ENCODE measurements at places on chromosomes 3 and 15.

- DNase-seq, result no peak
Observed at GRCh38 chr15:25882466-25882865, 19.3 kb upstream of the ATP10A start.

DNA sequence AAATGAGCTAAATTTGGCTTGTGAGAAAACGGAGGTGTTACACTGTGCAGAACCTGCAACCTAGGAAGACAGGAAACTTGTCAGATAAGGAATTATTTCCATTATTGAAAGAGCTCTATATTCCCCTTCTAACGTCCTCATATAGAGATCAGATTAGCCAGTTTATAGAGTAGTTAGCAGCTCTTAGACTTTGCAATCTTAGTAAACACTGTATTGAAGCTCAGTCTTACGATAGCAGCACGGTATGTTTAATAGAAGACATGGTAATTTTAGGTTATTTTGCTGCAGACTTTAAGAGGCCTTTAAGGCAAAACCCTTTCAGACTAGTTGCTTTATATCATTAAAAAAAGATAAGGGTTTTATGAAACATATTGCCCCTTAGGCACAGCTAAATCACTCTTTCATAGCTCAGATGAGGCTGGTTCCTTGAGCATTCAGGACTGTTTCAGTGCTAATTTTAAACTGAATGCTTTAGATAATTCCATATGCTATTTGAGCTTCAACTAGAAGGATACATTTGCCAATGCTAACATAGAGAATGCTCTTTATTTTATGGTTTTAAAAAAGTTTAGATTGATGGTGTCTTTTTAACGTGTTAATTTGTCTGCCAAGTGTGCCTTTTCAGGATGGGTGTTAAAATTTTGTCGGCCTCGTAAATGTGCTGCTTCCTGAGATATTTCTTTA, 234.3 kb downstream of the PYDC2 start:
- DNase-seq, result no peak

DNA sequence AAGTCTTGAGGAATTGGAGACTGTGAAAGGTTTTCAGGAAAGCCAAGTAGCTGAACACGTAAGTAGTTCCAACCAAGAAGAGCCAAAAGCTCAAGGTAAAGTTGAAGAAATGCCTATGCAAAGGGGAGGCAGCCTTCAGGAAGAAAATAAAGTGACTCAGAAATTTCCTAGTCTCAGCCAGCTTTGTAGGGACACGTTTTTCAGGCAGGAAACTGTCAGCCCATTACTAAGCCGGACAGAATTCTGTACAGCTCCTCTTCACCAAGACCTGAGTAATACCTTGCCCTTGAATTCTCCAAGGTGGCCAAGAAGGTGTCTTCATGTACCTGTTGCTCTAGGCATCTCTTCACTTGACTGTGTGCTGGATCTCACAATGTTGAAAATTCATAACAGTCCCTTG, 48.6 kb downstream of the CDAN1 start:
- no peak for DNase-seq

- DNase-seq, result no peak
Observed at GRCh38 chr15:101541501-101542292, 52.2 kb upstream of the PCSK6 start.

DNA sequence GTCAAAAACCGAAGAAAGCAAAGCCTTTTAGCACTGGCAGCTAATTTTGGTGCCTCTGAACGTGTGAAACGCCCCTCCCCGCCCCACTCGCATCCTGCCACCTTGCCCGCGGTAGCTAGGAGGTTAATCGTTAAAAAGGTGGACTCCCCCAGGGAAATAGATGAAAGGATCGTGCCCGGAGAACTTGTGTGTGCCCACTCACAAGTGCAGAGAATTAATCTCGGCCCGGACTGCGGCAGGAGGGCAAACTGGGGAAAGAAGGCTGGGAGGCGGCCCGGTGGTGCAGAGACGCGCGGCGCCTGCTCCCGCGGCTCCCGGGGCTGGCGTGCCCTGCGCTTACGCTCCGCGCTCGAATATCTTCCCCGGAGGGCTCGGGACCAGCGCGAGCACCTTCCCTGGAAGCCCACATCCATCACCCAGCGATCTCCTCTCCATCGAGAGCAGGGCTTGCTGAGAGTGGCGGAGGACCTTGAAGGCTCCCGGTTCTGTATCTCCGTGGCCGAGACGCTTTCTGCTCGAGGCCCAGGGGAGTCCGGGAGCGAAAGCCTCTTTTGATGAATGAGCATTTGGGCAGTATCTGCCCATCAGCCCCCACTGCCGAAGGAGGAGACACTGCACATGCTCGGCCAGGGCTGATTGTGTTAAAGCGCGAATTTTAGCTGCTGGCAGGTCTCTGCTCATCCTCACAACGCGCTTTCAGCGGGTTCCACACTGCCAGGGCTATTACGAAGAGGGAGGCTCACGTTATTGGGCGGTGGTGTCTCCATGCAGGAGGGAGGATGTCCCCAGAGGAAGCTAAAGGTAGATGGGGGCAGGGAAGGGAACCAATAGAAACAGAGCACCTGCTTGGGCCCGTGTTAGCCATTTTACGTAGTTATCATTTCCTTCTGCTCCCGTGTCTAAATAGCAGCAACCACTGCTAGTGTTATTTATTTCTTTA, 1.3 kb upstream of the SPTSSB start:
- peak; percentile 65 for DNase-seq

GRCh38 chr3:39433642-39434041, 27.1 kb downstream of the RPSA start:
- peak; percentile 54 for DNase-seq

GRCh38 chr3:102226463-102226862, 208.4 kb upstream of the ZPLD1 start:
- no peak for DNase-seq

DNA sequence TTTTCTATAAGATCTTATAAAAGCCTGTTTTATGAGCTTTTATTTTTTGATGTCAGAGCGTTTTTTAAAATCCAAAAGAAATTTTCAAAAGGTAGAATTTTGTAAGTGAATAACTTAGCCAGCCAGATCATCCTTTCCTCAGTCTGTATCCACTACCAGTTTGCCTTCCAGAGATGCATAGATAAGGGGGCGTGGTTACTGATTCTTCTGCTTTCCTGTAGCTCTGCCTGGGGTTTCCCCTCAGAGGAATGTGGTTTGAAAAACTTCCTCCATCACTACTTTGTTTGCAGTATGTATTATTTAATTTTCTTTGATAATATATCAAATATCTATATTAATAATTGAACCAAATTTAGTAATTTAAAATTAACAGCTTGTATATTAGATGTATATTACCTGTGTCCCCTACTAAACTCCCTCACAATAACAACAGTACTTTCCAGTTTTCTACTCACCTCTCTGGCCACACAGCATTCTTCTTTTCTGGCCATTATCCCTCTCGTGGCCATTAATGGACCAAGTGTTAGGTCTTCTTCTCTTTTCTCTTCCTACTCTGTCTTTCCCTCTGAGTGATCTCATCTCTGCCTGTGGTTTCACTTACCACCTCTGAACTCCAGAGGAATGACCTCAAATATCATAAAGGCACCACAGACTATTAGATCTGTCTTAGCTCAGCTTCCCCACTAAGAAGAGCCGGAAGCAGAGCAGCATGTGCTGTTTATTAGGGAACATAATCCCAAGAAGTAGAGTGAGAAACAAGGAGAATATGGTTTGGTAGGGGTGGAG, 239.7 kb downstream of the UBE2E2 start:
- no peak for DNase-seq

- DNase-seq, result no peak
Observed at GRCh38 chr3:39892068-39892467, 82.7 kb downstream of the MYRIP start.

- DNase-seq, result no peak
Observed at GRCh38 chr15:86327230-86327865, 247.7 kb downstream of the AGBL1 start.

- no peak for DNase-seq
Observed at GRCh38 chr15:100728371-100729201, 126.2 kb downstream of the ASB7 start.

DNA sequence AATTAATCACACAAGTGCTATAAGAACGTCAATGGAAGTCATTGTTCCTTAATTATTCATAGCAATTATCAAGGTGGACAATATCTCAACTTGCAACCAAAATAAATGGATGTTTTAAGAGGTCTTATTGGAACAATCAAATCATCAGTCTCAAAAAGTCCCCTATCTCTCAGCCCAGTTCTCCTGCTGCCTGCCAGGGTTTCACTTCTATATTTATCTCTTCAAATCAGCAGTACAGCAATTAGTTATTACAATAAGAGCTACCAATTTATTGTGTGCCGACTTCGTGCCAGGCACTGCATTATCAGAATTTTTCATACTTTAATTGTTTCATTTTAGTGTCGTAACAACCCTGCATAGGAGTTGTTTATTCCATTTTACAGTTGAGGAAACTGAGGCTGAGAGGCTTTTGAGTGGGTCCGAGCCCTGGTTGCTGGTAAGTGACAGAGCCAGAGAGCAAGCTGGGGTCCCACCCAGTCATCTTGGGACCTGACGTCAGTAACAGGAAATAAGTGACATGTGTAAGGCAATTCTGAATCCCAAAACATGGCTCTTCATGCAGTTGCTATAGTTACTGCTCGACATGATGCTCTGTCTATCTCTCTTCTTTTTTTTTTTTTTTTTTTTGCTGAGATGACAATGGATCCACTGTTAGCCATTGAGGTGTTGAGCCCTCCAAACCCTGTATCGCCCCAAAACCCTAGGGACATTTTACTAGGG, 8.8 kb upstream of the KCTD6 start:
- no peak for DNase-seq

DNA sequence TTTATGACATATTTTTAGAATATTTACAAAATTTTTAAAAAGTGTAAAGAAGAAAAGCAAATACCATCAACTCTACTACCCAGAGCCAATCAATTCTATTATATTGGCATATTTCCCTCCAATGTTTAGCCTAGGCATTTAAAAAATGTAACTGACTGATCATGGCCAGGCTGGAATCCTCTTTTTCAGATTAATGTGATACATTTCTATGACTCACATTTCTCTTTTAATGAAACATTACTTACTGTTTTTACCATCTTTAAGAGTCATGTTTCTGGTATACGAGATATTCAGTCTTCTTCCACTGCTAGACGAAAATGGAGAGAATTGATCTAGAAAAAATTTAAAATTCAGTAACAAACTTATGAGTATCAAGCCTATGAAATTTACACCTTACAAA, 53.4 kb upstream of the DCUN1D1 start:
- no peak for DNase-seq

- peak; percentile 18 for DNase-seq
Observed at GRCh38 chr3:132311841-132312240, 5.4 kb upstream of the ACP3 start.

DNA sequence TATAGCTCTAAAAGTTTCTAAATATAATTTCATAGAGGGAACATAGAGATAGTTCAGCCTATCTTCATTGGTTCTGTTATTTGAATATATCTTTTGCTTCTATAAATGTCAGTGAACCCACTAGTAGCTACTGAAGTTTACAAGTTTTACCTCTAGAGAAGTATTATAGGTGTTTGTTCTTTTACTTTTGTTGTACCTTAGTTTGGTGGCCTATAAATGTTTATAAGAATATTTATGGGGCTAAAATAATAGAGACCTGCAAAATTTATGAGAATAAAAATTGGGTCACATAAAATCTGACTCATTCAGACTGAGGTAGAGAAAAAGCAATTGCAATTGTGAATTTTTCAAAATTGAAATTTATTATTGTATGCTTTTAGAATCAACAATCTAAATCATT, 162.6 kb downstream of the SERPINI1 start:
- DNase-seq, result no peak

GRCh38 chr3:105865016-105865623, 3.7 kb downstream of the CBLB start:
- no peak for DNase-seq

DNA sequence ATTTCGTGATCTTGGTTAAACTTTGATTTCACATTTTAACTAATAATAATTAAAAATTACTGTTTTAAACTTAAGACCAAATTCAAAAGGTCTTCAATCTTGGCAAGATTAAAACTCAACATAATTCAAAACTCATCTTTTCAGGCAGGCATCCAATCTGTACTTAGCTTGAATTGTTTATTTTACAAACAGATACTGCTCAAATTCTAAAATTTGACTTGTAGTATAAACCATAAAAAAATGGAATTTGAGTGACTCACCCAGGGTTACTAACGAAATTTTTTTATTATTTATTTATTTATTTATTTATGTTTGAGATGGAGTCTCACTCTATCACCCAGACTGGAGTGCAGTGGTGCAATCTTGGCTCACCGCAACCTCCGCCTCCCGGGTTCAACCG, 64.4 kb downstream of the GAP43 start:
- no peak for DNase-seq

DNA sequence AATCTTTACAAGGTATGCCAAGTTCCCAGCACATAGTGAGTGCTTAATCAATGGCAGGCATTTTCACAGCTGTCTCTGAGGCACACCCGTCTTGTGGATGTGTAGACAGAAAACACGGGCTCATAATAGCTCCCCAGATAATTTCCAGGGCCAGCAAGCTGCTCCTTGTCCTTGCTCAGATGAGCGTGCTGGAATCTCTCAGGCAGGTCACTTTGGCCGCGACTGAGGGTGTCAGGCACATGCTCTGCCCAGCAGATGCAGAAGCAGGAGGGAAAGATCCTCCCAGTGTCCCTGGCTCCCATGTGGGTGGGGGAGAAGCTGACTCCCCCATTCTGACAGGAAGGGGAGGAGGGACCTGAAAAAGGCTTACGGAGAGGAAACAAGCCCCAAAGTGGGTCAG, 35.6 kb upstream of the SLC6A1 start:
- no peak for DNase-seq

- no peak for DNase-seq
Observed at GRCh38 chr3:16900779-16901440, 16.2 kb downstream of the PLCL2 start.

- no peak for DNase-seq
Observed at GRCh38 chr3:172370419-172370818, 77.8 kb downstream of the GHSR start.

DNA sequence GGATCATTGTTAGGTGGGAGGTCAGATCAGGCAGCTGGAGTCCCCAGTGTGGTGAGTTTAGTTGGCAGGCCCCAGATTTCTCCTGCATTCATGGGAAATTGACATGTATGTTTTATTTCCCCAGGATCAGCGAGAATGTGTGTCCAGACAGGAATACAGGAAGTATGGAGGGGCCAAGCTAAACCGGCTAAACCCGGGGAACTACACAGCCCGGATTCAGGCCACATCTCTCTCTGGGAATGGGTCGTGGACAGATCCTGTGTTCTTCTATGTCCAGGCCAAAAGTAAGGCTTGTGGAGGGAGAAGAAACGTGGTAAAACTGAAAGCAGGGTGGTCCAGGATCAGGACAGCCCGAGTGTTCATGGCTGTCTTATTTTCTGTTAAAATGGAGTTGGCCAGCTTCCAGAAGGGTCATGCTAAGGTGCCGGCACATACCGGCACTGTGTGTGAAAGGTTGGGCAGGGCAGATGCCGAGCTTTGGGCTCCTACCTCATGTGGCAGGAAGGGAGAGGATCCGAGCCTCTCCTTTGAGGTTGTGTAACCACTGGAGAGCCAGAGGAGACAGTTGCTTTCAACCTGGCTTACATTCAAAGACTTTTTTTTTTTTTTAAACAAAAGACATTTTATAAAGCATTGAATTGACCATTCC, 83.1 kb downstream of the PGPEP1L start:
- peak; percentile 66 for DNase-seq

DNA sequence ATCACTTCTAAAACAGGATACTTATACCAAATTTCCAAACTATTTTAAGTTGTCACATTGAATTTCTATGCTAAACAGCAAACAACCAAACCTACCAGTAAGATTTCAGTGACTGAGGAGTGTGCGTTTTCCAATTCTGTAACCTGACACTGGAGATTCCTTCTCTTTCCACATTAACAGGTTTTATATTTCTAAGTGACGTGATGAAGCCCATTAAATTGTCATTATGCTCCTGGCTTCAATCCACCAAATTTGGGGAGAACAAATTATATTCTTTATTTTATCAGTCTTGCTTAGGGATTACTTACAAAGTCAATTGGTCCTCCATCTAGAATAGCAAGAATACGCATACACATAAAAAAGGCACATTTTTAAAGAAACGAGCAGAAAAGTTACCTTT, 764.8 kb upstream of the NR2F2 start:
- DNase-seq, result no peak

Measured in stomach (tissue), 19 donors.